LHCN-M2 (cell line): ENCODE measurements at places on chromosomes 4 and X.

DNA sequence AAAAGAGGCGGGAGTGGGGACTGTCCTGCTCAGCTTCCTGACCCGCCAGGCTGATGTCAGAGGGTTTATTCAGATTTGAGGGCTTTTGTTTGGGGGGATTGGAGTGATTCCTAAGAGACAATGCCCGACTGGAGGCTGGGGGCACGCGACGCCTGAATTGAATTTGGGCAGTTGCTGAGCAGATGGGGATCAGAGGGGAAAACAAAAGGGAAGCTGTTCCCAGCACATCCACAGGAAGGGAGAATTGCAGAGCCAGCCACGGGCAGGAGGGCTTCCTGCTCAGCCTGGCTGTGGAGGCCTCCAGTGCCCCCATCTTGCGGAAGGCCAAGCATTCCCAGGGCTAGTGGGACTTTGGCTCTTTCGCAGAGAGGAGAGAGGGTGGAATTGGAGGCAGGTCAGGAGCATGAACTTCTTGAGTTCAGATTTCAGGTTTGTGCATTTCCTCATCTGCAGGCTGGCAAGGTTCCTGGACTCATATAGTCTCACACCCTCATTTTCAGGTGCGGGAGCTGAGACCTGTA lies 162.8 kb downstream of the NHS start:
- no peak for DNase-seq

- no peak for DNase-seq
Observed at GRCh38 chr4:6988016-6988715, 55.0 kb upstream of the TADA2B start.

DNA sequence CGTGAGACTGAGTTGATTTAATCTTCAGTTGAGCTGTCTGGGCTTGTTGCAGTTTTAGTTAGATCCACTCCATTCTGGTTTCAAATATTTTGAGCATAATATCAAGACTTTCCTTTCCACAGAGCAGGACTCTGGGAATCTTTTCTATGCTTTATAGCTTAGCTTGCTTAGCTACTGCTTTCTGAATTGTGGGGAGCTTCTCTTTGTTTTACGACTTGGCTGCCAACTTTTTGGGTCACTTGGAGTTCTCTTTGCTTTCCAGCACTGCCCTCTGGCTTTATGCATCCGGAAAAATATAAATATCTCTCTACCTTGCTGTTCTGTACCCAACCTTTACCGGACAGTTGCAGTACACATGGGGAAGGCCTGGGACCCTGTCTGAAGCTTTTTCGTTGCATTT lies 292.1 kb downstream of the STIM2 start:
- DNase-seq, result no peak

- DNase-seq, result no peak
Observed at GRCh38 chr4:8009710-8010511, 70.2 kb upstream of the AFAP1 start.

- DNase-seq, result no peak
Observed at GRCh38 chr4:151743128-151743854, 17.5 kb downstream of the GATB start.

DNA sequence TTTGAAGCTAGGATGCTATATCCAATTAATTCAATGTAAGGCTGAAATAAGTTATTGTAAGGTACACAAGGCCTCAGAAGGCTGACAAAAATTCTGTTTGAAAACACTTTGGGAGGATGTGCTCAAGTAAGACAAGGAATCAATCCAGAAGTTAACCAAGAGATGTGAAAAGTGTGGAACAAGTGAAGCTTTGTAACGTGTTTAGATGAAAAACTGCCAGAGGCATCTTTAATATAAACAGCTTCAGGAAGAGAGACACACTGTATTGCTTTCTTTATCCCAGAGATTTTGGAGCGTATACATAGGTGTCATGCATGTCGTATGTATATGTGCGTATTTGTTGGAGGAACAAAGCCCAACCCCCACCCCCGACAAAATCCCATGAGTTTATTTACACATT lies 28.3 kb upstream of the YTHDC1 start:
- no peak for DNase-seq
